HT1080 (cell line): ENCODE measurements at places on chromosomes 7 and 10. TPM values are rescaled to one million over a fixed set of nuclear protein-coding genes. Genes with fewer than 3 reads are reported as not detected.

UCN3 gene
- not detected in 2 replicates for total RNA-seq

DNA sequence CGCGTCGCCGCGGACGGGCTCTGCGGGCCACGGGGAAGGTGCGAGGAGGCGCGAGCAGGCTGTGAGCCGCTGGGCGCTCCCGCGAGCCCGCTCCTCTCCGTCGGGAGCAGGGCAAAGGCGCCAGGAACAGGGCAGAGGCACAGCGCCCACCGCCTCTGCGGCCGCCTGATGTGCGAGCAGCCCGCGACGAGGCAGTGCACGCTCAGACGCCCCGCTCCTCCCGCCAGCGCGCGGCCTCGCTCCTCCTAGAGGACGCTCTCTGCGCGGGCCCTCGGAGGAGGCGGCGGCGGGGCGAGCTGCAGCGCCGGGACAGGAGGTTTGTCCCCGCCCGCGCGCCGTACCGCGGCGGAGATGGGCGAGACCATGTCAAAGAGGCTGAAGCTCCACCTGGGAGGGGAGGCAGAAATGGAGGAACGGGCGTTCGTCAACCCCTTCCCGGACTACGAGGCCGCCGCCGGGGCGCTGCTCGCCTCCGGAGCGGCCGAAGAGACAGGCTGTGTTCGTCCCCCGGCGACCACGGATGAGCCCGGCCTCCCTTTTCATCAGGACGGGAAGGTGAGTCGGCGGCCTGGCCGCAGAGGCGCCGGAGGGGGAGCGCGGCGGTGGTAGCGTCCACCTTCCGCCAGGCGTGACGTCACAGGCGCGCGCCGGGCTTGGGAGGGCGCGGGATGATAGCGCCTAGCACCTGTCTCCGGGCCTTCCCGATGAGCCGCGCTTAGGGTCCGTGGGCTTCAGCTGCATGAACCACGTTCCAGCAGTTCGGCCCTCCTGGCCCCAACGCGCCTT is 731 bp downstream of the LANCL2 start:
- peak; percentile 89 for DNase-seq

- no peak for DNase-seq
Observed at GRCh38 chr10:43383204-43383971, 12.0 kb downstream of the FXYD4 start.

GRCh38 chr7:19405541-19405940 is 260.3 kb upstream of the FERD3L start:
- peak; percentile 65 for DNase-seq

- DNase-seq, result no peak
Observed at GRCh38 chr10:91582153-91582554, 50.7 kb downstream of the PPP1R3C start.

- no peak for DNase-seq
Observed at GRCh38 chr7:22617166-22617565, 109.8 kb upstream of the IL6 start.

DNA sequence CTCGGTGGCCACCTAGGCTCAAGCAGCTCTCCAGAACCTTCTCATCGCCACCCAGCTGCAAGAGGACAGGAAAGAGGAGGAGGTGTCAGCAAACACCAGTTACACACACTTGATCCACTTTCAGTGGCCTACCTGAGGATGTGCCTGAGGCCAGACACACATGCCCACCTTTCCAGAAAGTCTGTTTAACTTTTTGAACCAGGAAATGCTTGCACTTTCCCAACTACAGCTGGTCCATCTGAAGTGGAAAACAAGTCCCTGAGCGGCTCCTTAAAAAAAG is 15.7 kb upstream of the CYREN start:
- no peak for DNase-seq

DNA sequence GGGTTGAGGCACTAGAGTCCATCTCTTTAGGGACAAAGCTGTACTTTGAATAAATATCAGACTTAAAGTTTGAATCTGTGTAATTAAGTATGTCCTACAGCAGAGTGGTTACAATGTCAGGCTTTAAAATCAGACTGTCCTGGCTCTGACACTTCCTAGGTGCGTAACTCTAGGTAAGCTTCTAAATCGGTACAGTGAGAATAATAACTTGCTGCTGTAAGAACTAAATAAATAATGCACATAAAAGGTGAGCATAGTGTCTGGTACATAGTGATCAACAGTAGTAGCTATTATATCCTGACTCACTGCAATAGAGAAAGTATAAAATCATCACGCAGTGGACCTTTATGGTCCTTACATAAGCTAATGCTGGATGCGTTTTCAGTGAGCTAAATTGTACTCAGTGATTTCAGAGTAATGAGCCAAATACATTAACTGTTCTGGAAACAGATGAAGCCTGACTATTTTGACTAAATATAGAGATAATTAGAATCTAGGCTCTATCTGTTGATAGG is 72.2 kb upstream of the PDK4 start:
- DNase-seq, result no peak

GRCh38 chr10:22374489-22375126 is 29.3 kb downstream of the SPAG6 start:
- DNase-seq, result no peak

- no peak for DNase-seq
Observed at GRCh38 chr7:70592171-70592570, 539.8 kb upstream of the GALNT17 start.

GRCh38 chr10:49758249-49758930 is 3.7 kb downstream of the OGDHL start:
- DNase-seq, result no peak

GRCh38 chr7:42614636-42615035 is 297.2 kb downstream of the C7orf25 start:
- no peak for DNase-seq

PIK3AP1 gene
- total RNA-seq, result 3.0 TPM in 2 replicates

- peak; percentile 82 for DNase-seq
Observed at GRCh38 chr10:69318106-69318866, 40.0 kb downstream of the HK1 start.

GRCh38 chr7:142813226-142813625 is 41.6 kb upstream of the EPHB6 start:
- peak; percentile 91 for DNase-seq

- no peak for DNase-seq
Observed at GRCh38 chr7:87231711-87232110, 12.2 kb upstream of the TMEM243 start.

DNA sequence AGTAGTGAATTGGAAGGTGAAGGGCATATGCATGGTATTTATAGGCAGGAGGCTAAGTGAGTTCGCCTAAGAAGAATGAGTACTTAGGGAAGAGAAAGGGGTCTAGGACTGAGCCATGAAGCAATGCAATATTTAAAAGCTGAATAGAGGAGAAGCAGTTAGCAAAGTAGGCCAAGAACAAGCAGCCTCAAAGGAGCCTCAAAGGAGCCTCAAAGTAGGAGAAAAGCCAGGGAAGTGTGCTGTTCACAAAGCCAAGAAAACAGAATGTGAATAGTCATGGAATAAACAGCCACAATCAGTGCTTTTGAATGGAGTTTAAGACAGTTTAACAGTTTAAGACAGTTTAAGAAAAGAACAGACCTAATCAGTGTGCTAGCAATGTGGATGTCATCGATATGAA is 762.0 kb downstream of the SORCS1 start:
- no peak for DNase-seq

DNA sequence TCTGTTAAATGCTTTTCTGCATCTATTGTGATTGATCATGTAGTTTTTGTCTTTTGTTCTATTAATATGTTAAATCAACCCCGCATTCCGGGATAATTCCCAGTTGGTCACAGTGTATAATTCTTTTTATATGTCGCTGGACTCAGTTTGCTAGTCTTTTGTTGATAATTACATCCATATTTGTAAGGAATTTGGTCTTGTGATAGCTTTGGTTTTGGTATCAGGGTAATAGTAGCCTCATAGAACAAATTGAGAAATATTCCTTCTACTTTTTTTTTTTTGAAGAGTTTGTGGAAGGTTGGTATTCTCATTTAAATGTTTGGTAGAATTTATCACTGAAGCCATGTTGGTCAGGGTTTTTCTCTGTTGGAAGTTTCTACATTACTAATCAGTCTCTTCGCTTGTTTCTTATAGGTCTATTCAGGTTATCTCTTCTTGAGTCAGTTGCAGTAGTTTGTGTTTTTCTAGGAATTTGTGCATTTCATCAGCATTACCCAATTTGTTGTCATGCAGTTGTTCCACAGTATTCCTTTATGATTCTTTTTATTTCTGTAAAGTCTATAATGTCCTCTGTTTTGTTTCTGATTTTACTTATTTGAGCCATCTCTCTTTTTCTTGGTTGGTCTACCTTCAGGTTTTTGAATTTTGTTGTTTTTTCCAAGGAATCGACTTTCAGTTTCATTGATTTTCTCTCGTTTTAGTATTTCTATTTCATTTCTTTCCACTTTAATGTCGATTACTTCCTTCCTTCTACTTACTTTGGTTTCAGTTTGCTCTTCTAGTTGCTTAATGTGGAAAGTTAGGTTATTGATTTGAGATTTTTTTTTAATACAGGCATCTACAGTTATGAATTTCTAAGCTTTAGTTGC is 64.6 kb upstream of the GJD4 start:
- no peak for DNase-seq

CAV2 gene
- total RNA-seq, result 81.5 and 94.8 TPM in 2 replicates

GRCh38 chr7:22378199-22378980 is 21.4 kb upstream of the RAPGEF5 start:
- no peak for DNase-seq

HMX3 gene
- not detected in 2 replicates for total RNA-seq
